CD4-positive, alpha-beta T cell treated with Interferon gamma for 1 hour (primary cell): ENCODE measurements at places on chromosomes 5 and 9.

DNA sequence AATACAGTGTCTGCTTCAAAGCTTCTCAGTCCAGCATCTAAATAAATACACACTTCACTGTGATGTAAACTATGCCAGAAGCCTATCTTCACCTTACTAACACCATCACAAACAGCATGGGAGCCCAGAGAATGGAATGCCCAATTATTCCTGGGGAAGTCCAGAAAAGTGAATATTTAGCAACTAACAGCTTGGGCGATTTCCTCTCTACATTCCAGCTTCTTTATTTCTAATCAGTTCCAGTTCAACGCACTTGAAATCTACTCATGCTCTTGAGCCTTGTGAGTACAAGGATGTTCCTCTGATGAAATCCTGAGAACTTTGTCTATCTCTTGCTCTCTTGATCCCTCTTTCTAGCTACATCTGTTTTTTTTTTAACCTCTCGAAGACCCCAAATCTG, 100.4 kb upstream of the C9orf72 start:
- no peak for DNase-seq

- DNase-seq, result no peak
These were observed 115.4 kb downstream of the ZNF608 start for GRCh38 chr5:124630767-124631704.

- no peak for DNase-seq
These were observed 65.0 kb upstream of the FBXW11 start for GRCh38 chr5:172071309-172071875.

- DNase-seq, result no peak
These were observed 51.5 kb upstream of the RNU6ATAC start for GRCh38 chr9:134215699-134216448.

GRCh38 chr5:82551840-82552385, 273.8 kb upstream of the RPS23 start:
- DNase-seq, result no peak

DNA sequence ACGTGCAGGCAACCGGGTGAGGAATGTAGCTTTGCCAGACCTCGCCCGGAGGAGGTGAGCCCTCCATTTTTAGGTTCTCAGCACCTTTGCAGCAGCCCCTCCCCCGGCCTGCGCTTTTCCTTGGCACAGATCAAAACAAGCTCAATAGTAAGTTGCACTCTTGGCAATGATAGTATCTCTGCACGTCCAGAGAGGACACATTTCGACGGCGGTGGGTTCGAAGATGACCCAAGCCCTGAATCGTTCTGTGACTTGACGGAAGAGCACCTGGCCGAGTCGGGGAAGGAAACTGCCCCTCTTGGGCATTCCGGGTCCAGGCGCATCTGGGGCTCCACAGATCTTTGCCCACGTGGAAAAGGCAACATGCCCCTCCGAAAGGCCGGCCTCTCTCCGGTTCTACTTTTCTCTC, 904 bp downstream of the GDNF start:
- no peak for DNase-seq

- no peak for DNase-seq
These were observed 4.8 kb upstream of the ZNF366 start for GRCh38 chr5:72511774-72512592.

DNA sequence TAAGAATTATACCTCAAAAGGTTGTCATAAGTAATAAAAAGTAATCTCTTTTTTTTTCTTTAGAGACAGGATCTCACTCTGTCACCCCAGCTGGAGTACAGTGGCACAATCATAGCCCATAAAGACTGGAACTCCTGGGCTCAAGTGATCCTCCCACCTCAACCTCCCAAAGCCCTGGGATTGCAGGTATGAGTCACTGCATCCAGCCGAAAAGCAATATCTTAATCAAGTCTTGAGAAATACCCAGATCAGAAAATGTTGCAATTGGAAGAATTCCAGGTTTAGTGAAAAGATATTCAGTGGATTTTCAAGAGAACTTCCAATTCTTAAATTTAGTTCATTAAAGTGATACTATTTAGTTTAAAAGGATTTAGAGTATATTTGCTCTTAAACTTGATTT, 40.9 kb upstream of the IDNK start:
- DNase-seq, result no peak

- DNase-seq, result no peak
These were observed 151.0 kb upstream of the PTCH1 start for GRCh38 chr9:95667789-95668188.

DNA sequence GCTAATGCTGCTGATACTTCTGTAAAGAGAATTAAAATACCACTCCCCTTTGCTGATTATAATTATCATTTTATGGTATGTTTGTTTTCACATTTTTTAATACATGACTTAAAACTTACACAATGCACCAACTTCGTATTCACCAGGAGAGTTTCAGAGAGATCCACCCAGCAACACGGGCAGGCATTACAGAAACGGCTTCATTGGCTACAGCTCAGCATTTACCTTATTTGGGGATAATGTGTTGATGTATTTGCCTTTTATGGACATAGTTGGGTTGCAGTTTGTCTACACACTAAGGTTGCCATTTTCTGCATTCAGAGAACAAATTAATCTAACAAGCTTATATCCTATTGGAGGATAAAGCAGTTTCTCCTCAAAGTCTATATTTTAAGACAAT, 423.6 kb downstream of the PRDM9 start:
- no peak for DNase-seq

DNA sequence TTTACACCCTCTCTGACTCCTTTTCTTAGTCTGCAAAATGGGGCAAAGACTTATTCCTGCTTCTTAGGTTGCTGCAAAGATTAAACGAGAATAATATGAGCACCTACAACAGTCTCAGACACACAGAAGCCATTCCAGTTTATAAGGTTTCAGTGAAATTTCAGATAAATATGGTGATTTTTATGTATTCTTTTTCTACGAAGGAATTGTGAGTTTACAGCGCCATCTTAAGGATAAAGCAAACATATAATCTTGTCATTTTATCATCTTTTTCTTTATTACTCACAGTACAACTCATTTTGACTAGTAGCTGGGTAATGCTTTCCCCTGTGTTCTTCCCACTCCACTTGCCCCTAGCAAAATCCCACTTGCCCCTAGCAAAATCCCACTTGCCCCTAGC, 29.2 kb upstream of the SMC5 start:
- DNase-seq, result no peak

DNA sequence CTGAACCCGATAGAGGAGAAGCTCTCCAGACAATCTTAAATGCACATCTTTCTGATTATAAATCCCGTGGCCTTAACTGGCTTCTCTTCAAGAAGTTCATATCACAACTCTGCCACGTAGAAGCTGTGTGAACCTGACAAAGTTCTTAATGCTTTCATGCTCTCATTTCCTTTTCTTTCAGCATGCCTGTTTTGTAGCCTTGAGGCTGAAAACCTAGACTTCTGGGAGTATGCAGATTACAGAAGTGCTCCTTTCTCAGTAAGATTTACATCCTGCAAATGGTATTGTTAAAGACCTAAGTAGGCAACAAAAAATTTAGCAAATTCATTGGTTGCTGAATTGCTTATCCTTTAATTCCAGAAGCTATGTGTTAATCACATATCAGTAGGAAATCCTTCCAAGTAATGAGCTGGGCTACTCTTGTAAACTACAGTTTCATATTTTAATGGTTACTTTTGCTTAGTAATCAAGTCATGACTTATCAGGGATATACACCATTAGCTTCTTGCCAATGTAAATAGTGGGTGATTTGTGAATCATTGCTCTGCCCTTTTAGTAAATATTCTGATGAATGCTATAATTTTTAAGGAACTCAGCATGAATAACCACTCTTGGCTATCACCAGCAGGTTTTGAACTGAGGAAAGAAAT, 334.7 kb downstream of the FBXL7 start:
- DNase-seq, result no peak

- no peak for DNase-seq
These were observed 11.4 kb upstream of the PRUNE2 start for GRCh38 chr9:76917299-76917698.

- no peak for DNase-seq
These were observed 49.5 kb downstream of the PTCD2 start for GRCh38 chr5:72369711-72370110.

DNA sequence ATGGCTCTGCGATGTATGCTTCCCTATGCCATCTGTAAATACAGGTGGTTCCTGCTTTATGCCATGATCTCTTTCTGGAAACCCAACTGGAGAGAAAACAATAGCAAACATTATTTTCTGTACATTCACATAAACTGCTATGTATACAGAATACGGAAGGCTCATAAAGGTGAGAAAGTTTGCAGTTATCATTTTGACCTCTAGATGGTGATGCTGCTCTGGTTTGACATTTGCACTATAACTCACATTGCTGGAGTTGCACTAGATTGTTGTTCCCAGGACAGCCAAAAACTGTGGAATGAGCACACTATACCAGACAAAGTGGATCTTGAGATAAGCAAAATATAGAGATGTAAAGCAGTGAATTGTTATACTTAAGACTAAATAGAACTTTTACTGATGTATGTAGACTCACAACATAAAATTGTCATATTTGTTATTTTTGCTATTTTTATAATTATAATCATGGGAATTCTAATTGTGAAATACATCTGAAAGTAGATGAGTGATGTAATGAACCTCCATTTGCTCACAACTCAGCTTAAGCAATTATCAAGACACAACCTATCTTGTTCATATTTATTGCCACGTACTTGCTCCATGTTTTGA, 246.5 kb downstream of the PTPRD start:
- DNase-seq, result no peak

GRCh38 chr9:114299286-114300152, 23.4 kb upstream of the ORM1 start:
- no peak for DNase-seq

- no peak for DNase-seq
These were observed 74.9 kb downstream of the GTF3C4 start for GRCh38 chr9:132744881-132745755.

- DNase-seq, result no peak
These were observed 16.7 kb upstream of the TAF11L2 start for GRCh38 chr5:17481378-17481777.

- DNase-seq, result no peak
These were observed 514.1 kb upstream of the MEF2C start for GRCh38 chr5:89397096-89397495.

GRCh38 chr5:158758675-158759074, 341.0 kb downstream of the EBF1 start:
- DNase-seq, result no peak

DNA sequence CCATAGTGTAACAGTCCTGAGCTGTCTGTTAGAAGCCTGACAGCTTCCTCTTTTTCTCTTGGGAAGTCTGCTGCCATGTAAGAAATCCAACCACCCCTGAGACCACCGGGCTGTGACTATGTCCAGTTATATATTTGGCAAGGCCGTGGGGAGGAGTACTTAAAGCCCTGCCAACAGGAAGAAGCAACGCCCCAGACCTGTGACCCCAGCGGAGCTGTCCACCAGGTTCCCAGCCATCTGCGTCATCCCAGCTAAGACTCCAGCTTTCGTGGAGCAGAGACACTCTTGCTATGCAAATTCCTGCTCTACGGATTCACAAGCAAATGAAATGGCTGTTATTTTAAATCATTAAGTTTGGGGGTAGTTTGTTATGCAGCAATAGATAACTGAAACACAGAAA, 417.3 kb downstream of the TLE4 start:
- DNase-seq, result no peak

DNA sequence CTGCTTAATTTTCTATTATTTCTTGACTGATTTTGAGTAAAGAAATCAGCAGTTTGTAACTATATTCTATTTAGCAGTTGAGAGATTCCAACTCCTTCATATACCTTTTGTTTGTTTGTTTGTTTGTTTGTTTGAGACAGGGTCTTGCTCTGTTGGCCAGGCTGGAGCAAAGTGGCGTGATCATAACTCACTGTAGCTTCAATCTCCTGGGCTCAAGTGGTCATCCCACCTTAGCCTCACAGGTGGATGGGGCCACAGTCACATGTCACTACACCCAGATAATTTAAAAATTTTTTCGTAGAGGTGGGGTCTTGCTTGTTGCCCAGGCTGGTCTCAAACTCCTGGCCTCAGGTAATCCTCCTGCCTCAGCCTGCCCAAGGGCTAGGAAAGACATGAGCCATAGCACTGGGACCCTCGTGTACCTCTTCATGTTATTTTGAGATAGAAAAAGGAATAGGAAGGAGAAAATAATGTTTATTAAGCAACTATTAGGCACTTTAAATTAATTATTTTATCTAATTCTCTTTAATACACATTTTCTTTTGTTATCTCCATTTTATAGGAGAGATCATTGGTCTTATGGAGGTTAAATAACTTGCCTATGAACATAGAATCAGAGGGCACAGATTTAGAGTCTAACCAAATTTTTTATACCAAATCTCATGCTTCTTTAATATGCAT, 133.0 kb downstream of the ZNF608 start:
- DNase-seq, result no peak

DNA sequence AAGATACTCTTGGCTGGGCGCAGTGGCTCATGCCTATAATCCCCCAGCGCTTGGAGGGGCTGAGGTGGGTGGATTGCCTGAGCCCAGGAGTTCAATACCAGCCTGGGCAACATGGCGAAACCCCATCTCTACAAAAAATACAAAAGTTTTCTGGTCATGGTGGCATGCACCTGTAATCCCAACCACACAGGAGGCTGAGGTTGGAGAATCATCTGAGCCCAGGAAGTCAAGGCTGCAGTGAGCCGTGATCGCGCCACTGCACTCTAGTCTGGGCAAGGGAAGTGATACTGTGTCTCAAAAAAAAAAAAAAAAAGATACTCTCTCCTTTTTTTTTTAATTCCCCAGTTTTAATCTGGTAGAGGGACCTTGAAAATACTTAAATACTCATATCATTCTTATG, 15.0 kb downstream of the ANKRD33B start:
- peak; percentile 55 for DNase-seq

DNA sequence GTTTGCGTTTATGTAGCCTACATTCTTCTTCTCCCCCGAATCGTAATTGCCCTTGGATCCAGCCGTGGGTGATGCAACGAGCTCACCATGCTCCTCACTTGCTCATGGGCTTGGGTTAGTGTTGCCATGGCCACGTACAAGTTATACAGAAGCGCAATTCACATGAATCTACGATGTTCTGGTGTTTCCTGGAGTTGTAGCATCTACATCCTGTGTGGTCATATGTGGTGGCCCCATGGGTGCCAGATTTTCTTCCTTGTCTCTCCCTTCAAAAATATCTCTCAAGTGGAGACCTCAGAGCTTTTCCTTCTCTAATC, 115.3 kb downstream of the TLE4 start:
- DNase-seq, result peak; percentile 28

DNA sequence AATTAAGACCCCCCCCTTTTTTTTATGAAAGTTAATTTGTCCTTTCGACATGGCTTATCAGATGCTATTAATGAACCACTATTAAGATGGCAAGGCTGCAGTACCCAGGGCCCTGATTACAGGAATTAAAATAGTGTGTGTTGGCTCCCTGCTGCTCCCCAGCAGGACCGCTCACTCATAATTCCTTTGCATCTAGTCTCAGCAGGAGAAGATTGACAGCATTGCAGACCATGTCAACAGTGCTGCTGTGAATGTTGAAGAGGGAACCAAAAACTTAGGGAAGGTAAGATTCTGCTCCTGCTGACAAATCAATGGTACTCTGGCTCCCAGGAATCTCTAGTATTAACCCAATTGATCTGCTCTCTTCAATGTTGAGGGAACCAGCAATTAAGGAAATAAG, 61.0 kb downstream of the STX17 start:
- DNase-seq, result no peak

- DNase-seq, result no peak
These were observed 1.9 kb downstream of the SLC31A2 start for GRCh38 chr9:113152699-113153098.

- no peak for DNase-seq
These were observed 20.4 kb upstream of the UBLCP1 start for GRCh38 chr5:159242656-159243055.
